H1 (cell line): ENCODE measurements at places on chromosomes 7 and 10.

DNA sequence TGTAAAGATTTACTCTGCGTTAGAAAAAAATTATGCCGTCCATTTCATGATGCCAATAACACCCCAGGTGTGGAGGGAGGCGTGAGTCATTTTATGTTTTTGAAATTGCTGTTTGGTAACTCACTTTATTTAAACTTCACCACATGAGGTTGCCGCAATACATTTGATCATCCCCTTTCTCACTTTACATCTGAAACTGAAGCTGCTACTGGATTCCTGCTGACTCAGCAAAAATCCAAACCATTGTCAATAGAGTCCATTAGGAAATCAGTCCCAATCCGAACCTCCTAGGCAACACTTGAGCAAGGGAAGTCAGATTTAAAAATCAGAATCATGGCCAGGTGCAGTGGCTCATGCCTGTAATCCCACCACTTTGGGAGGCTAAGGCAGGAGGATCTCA, 136.6 kb upstream of the SVIL start:
- H3K27me3 ChIP-seq = no peaks in the 10 kb centered on the region
- DNase-seq = no peak
- H3K27ac ChIP-seq = no peak overlapping the region

- H3K27ac ChIP-seq = peak overlapping the region; percentile 34; the same call in 1 of the 2 replicates
- H3K4me1 ChIP-seq = peaks cover 11% of the 10 kb centered on the region
- H3K36me3 ChIP-seq = no peaks in the 10 kb centered on the region
- peaks cover 10% of the 10 kb centered on the region for H3K27me3 ChIP-seq
Observed at GRCh38 chr10:30433306-30433729, 666 bp upstream of the MAP3K8 start.

DNA sequence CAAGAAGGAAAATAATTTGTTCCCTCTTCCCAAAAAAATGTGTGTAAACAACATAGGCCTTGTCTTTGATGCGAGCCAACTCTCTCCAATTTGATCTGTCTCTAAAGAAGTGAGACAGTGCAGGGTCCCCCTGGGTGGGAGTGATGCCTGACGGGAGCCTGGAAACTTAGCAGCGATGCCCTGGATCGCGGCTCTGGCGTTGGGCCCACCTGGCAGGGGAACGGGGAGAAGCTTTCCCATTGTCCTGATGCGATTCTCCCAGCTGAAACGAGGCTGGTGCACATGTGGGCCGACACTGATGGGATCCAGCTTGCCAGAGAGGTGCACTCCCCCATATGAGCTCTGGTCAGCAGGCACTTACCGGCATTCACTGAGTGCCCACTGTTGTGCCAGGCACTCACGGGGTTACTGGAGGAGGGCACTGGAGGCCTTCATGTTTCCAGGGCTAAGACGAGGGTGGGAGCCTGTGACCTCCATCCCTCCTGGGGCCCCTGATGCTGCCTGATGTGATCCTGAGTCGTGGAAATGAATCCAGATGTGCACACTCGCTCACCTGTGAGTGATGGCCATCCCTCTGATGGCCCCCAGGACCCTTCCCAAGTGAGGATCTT, 132.8 kb downstream of the PTPN20 start:
- DNase-seq = no peak
- no peaks in the 10 kb centered on the region for H3K36me3 ChIP-seq
- no peaks in the 10 kb centered on the region for H3K4me1 ChIP-seq
- no peaks in the 10 kb centered on the region for H3K27me3 ChIP-seq
- no peak overlapping the region for H3K4me3 ChIP-seq

DNA sequence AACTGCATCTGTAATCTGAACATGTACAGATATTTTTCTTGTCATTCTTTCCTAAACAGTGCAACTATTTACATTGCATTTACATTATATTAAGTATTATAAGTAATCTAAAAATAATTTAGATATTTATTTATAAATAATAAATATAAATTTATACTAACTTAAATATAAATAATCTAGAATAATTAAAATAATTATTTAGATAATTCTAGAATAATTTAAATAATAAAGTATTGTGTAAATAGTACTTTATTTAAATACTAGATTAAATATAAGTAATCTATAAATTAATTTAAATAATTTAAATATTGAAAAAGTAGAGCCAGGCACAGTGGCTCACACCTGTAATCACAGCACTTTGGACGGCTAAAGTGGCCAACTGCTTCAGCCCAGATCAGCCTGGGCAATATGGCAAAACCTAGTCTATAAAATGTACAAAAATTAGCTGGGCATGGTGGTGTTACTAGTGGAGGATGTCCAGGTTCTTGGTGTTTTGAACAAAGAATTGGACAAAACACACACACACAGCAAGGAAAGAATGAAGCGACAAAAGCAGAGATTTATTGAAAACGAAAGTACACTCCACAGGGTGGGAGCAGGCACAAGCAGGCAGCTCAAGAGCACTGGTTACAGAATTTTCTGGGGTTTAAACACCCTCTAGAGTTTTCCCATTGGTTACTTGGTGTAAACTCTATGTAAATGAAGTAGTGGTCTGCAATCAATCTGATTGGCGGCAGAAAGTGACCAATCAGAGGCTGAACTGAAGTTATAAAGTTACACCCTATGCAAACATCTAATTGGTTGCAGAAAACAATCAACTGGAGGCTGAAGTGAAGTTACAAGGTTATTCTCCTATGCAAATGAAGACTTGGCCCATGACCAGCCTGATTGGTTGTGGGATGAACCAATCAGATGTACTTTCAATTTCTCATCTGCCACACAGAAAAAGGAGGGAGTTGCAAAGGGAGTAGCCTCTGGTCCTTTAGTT, 100.2 kb upstream of the SP4 start:
- no peaks in the 10 kb centered on the region for H3K4me1 ChIP-seq
- no peaks in the 10 kb centered on the region for H3K27me3 ChIP-seq

DNA sequence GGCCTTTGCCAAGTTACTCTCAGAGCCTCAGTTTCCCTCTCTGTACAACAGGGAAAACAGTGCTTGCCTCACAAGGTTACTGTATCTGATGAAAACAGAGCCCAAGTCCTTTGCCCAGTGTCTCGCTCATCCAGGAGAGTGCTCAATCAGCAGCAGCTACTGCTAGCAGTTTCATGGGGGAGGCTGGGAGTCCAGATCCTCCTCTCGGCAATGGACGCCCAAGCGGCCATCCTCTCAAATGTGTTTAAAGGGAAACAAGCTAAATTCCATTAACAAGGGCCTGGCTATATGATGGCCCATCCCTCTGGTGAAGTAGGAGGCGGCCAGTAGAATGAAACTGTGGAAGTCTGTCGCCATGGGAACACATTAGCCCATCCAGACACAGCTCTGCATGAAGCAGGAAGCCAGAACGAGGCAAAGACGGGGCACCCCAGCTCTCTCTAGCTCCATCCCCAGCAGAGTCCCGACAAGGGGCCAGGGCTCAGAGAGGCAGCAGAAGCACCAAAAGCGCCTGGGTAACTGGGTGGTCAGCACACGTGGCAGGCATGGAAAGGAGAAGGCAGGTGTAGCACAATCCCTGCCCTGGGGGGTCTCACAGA, 35.2 kb downstream of the FAM53B start:
- no peaks in the 10 kb centered on the region for H3K27me3 ChIP-seq
- DNase-seq = no peak
- no peak overlapping the region for H3K27ac ChIP-seq
- no peak overlapping the region for H3K4me3 ChIP-seq
- H3K4me1 ChIP-seq = peaks cover 18% of the 10 kb centered on the region; the same call in 1 of the 2 replicates
